ENCODE measurements at places on chromosomes 6 and 20. TPM values are rescaled to one million over a fixed set of nuclear protein-coding genes. Genes with fewer than 3 reads are reported as not detected.
A peak's percentile ranks its signal among the peaks of the same experiment; 100 is the strongest.

SESN1 gene
- 3.9 TPM for total RNA-seq

GJA10 gene
- not detected for total RNA-seq

C6orf47 gene
- total RNA-seq: 18.3 TPM

OLIG3 gene
- total RNA-seq: not detected

KIF25 gene
- total RNA-seq: not detected

NR2E1 gene
- total RNA-seq: not detected

ZNF165 gene
- total RNA-seq: 2.0 TPM

PPP1R16B gene
- total RNA-seq: 148 TPM

TRIM10 gene
- total RNA-seq: not detected

SSTR4 gene
- total RNA-seq: not detected

- DNase-seq: no peak
Measured at GRCh38 chr6:33718713-33719112, 7.2 kb upstream of the UQCC2 start.

- no peak for DNase-seq
Measured at GRCh38 chr6:91341473-91341872, 754.6 kb upstream of the MAP3K7 start.

DNA sequence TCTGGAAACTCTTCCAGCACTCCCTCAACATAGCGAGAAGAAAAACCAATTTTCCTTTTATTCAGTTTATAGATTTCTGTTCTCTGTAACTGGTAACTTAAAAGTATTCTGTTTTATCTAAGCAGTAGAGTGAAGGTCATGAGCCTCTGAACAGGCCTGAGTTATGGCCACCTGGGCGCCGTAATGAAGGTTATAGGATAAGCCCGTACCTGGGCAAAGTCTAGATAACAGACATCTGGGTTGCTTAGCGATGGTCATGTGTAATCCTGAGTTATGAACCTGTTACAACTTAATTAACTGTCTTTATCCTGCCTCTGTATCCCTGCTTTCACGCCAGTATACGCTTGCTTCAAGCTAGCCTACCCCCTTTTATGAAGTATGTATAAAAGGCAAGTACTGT lies 13.0 kb upstream of the FAM217A start:
- DNase-seq: no peak

GRCh38 chr6:13978787-13979186 lies 54.0 kb downstream of the RNF182 start:
- no peak for DNase-seq

DNA sequence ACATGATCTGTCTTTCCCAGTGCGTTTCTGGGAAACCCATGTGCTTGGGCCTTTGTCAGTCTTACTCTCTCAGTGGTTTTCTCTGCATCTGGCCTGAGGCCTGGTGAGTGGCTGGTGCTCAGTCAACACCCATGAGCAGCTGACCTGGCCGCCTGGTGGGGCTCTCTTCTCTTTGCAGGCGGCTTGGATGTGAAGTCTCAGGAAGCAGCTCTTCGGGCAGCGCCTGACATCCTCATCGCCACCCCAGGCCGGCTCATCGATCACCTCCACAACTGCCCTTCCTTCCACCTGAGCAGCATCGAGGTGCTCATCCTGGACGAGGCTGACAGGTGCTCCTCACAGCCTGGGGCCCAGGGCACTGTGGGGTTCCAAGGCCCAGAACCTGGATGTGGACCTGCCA lies 10.8 kb downstream of the DDX27 start:
- no peak for DNase-seq

- DNase-seq: no peak
Measured at GRCh38 chr6:32439139-32439538, 548 bp upstream of the HLA-DRA start.

DNA sequence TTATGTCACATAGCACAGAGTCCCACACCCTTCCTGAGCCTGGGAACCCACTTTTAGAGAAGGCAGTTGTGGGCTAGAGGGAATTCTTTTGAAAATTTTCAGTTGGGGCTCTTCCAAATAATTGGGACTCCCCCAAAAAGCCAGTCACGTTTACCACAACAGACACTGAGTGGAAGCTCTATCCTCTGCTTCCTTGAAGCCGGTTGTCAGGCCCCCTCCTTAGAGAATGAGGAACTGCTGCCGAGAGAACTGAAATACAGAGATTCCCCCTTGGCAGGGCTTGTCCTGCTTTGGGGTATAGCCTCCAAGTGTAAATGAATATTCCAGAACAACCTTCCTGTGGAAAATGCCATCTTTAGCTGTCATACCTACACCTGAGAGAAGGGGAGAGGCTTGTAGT lies 2.7 kb upstream of the JAG1 start:
- DNase-seq: no peak

DNA sequence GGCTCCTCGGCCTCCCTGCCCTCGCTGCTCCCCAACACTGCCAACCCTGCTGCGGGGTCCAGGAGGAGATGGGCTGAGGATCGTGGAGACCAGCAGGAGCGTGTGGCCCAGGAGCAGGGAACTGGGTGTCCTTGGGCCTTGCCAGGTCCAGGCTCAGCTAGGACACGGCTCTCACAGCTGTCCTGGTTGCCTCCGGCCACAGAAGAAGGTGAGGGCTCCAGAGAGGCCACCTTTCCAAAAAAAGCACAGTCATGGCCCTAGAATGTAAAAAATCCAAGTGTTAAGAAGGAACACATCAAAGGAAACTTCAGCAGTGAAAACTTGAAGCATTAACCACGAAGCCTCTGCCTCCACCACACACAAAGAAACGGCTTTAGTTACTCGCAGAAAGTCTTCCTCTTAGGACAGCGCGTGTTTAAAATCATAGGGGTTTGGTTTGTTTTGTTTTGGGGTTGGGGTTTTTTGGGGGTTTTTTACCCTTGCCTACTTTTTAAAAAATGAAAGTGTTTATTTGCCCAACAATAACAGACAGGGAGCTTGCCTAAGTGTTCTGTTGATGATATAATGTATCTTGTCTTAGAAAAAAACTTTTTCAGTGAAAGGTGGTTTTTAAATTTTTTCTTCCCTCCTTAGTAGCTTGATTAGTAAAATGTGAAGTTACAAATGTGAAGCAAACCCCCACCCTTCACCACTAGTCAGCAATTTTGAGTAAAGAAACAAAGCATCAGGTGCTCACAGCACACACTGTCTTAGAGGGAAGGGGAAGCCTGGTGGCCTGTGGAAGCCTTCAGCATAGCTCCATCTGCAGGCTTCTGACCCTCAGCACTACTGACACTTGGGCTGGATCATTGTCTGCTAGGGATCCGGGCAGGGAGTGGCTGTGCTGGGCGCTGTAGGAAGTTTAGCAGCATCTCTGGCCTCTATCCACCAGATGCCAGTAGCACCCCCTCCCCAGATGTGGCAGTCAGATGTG lies 60.0 kb downstream of the PTPN1 start:
- no peak for DNase-seq

GRCh38 chr6:87944541-87944954 lies 103.1 kb upstream of the SPACA1 start:
- no peak for DNase-seq

DNA sequence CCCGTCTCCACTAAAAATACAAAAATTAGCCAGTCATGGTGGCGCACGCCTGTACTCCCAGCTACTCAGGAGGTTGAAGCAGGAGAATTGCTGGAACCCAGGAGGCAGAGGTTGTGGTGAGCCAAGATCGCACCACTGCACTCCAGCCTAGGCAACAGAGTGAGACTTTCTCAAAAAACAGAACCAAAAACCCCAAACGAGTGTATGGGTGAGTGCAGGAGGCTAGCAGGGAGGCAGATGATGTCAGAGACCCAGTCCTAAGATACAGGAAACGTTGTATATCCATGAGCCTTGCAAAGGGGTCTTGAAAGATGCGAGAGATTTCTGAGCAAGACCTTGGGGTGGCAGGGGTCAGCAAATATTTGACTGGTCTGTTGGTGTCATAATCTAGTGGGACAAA lies 136.2 kb downstream of the JARID2 start:
- DNase-seq: no peak

GRCh38 chr6:31400467-31401289 lies 2.7 kb upstream of the MICA start:
- DNase-seq: peak; percentile 67

GRCh38 chr6:47810885-47811284 lies 29.1 kb downstream of the OPN5 start:
- DNase-seq: no peak

DNA sequence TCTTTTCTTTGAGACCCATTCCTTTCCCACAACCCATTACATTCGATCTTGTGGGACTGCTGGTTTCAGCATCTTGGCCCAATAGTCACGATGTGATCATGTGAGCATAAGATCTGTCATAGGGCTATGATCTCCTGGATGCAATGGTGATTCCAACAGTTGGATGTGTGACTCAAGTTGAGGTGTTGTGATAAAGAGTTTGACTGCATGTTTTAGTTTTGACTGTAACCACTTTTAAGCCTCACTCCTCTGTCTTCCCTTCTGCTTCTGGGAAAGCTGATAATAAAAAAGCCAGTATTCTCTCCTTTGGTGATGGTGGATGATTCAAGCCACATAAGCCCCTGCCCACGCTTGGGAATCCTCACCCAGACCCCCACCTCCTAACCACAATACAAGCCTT lies 117.0 kb upstream of the ASCC3 start:
- no peak for DNase-seq

GRCh38 chr6:30013291-30013922 lies 47.7 kb upstream of the POLR1H start:
- peak; percentile 13 for DNase-seq

GRCh38 chr6:111625099-111625416 lies 19.4 kb upstream of the TRAF3IP2 start:
- DNase-seq: no peak

- no peak for DNase-seq
Measured at GRCh38 chr20:61846741-61847419, 218.8 kb downstream of the TAF4 start.

GRCh38 chr20:44959638-44960102 lies 527 bp downstream of the TOMM34 start:
- peak; percentile 75 for DNase-seq

- no peak for DNase-seq
Measured at GRCh38 chr6:25958700-25959162, 3.9 kb upstream of the TRIM38 start.

DNA sequence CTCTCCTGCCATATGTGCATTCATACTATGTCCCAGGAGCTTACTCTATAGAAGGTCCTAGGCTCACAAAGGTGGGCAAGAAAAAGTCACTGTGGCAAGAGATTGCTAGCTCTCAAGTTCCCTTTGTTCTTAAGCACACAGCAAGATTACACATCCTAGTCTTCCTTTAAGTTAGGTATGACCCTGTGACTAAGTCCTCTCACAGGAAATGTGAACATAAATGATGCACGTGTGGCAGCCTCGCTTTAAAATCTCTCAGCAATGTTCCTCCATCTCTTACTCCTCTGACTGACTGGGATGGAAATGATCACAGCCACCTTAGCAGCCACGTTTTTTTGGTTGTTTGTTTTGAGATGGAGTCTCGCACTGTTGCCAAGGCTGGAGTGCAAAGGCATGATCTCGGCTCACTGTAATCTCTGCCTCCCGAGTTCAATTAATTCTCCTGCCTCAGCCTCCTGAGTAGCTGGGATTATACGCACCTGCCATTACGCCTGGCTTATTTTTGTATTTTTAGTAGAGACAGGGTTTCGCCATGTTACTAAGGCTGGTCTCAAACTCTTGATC lies 35.7 kb upstream of the HAO1 start:
- no peak for DNase-seq

DNA sequence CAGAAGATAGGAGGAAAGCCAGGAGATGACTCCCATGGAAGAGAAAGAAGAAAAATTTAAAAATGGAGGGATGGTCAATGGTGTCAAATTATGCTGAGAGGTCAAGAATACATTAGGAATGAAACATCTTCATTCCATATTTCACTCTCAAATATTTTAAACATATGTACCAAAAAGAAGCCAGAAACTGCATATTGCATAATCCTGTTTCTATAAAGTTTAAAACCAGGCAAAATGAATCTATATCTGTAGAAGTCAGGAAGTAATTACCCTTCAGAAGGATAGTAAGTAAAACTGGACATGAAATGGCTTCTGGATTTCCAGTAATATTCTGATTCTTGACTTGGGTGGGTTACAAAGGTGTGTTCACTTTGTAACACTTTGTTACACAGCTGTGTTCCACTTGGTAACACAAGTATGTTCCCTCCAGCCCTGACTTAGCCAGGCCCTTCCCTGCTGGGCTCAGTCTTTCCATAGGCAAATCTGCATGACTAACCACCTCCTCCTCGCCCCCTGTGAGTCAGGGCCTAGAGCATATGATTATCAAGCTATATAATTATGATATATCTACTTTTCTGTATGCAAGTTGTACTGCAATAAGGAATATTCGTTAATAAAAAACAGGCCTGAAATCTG lies 20.2 kb upstream of the C6orf141 start:
- DNase-seq: no peak

- DNase-seq: no peak
Measured at GRCh38 chr20:53220482-53221307, 248.5 kb downstream of the TSHZ2 start.
